ENCODE measurements at places on chromosomes 3 and 15.
A peak's percentile ranks its signal among the peaks of the same experiment; 100 is the strongest.

DNA sequence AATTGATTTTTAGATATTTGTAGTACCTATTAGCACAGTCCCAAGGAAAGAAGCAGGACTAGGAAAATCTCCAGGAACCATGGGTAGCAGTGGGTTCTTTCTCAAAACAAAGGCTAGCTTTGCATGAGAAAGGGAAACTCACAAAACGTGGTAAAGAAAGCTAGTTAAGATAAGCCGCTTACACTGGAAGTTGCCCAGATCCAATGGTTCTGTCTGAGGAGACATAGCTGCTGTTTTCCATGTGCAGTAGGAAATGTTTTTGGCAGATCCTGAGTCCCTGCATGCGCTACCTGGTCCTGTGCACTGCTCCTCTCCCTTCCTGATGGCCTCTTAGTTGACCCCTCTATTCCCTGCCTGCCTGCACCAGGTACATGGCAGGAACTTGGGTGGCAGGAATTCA is 60.4 kb downstream of the TFG start:
- DNase-seq: no peak

GRCh38 chr15:69920221-69920620 is 177.5 kb downstream of the TLE3 start:
- no peak for DNase-seq

- no peak for DNase-seq
These were observed 355.5 kb downstream of the TIGIT start for GRCh38 chr3:114649331-114649730.

DNA sequence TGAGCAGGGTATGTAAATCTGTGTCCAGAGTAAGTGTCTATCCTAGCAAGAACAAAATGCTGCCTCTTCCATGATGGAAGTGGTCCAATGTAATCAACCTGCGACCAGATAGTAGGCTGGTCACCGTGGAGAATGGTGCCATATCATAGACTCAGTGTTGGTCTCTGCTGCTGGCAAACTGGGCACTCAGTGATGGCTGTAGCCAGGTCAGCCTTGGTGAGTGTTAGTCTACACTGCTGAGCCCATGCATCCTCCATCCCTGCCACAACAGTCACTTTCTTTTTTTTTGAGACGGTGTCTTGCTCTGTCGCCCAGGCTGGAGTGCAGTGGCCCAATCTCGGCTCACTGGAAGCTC is 69.3 kb downstream of the CHRD start:
- no peak for DNase-seq

DNA sequence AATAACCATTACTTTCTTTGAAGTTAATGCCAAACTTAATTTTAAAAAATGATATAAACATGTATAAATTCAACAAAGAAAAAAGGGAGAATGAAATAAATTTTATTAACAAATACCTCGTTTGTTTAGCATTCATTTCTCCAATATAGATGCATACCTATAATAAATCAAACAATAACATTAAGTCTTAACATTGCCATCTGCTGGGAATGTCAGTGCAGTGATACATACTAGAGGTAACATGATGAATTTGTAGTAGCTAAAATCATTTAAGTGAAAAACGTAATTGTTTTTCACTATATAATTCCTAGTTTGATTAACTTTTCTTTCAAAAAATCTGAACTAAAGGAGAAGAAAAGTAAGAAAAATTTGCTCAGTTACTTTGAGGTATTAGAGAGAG is 340.2 kb upstream of the CBLB start:
- DNase-seq: no peak

DNA sequence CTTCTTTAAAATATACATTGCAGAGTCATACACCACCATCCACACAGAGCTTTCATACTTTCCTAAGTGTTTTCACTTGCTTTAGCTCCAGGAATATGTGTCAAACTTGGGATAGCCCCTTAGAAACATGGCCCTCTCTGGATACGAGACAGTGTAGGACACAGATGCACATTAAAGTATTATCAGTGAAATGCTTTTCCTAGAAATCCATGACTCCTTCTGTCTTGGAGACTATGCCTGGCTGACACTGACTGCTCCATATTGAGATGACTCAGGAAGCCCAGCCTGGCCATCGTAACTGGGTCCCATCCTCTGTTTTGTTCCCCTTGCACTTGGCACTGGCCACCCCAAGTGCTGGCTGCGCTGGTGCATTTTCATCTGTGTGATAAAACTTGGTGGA is 204.8 kb downstream of the PDZRN3 start:
- DNase-seq: no peak

DNA sequence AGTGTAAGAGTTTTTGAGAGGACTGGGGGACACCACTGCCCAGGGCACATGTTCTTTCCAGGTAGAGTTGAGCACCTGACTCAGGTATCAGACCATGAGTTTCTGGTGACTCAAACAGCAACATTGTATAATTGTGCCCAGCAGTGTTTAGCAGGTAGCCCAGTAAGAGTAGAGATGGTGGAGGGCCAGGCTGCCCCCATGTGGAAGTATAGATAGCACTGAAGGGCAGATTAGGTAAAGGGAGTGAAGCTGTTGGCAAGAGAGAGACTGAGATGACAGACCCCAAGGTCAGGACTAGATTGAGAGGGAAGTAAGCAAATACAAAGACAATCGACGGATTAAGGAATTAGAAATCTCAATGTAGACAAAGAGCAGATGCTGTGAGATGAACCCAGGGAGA is 74.6 kb downstream of the TRIM42 start:
- no peak for DNase-seq

- no peak for DNase-seq
These were observed 14.0 kb downstream of the PLCD1 start for GRCh38 chr3:38015485-38015884.

- no peak for DNase-seq
These were observed 24.9 kb upstream of the WNT5A start for GRCh38 chr3:55511895-55512570.

DNA sequence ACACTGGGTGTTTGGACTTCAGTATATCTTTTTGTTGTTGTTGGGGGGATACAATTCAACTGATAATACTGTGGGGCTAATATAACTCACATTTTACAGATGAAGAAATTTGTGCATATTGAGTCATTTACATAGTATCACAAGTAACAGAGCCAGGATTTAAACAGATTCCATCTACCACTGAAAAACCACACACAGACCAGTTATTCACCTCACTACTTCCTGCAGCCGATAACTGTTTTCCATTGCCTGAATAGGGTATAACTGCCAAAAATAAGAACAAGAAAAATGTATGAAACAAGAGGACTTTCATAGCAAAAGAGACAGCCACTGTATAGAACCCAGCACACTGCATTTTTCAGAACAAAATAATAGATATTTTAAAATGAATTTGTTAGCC is 215.8 kb upstream of the CNTN6 start:
- DNase-seq: no peak

GRCh38 chr15:39511916-39512260 is 69.0 kb upstream of the THBS1 start:
- DNase-seq: no peak

- DNase-seq: no peak
These were observed 662.9 kb downstream of the NLGN1 start for GRCh38 chr3:174060431-174060830.

GRCh38 chr15:64842096-64842939 is 603 bp downstream of the PLEKHO2 start:
- DNase-seq: no peak

DNA sequence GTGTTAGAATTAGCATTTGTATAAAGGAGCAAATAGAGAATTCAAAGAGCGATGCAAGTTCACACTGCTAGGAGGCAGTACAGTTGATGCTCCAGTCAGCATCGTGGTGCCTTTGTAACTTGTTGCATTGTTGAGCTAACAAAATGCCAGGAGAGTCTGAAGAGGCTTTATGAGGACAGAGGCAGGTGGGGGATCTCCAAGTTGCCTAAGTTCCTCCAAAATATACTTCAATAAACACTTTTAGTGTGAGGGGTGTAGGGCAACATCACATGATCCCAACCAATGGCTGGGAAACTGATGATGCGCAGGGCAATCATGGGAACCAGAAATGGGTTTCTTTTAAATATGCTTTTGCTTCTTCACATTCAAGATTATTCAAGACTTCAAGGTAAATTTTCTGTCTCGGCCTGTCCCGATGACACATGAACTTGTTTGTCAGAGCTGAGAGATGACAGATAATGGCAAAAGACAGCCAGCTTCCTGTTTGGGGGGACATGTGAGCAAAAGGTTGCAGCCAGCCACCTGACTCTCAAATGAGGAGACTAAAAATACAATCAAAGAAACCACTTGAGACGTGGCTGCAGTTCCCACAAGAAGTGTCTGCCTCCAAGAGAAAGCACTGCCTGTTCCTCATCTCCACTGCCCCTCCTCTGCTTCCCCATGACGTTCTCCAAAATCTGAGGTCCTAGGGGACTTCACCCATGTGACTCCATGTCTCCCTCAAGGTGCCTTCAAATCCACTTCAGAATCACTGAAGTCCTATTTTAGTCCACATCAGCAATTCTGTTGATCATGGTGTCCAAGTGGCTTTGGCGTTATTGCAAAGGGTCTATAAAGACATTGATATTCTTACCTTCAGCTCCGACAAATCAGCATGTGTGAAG is 39.3 kb downstream of the KLHL6 start:
- DNase-seq: peak; percentile 72

DNA sequence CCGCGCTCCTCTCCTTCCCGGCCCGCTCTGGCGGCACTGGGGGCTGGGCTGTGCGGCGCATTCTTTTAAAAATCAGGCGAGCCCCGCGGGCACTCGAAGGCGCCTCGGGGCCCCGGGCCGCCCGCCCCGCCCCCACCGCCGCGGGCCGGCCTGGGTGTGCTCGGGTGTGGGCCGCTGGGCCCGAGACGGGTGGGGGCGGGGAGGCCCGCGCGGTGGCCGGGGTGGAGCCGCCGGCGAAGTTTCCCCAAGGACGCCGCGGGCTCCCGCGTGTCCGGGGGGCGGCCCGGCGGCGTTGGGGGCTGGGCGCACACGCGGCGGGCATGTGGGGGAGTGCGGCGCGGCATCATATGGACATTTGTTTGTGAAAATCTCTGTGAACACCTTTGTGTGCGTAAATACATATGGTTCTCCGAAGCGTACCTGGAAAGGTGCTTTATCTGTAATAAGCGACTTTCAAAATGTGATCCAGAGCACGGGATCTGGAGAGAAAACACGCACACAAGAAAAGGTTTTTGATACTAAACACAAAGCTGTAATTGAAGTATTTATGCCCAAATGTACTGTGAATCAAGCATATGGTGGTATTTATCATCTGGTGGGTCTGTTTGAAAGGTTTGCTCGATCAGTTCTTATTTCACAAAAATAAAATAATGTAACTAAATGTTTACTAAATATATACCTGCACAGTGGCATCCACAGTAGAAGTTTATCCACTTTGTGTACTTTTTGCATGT is 612 bp upstream of the TBL1XR1 start:
- no peak for DNase-seq

DNA sequence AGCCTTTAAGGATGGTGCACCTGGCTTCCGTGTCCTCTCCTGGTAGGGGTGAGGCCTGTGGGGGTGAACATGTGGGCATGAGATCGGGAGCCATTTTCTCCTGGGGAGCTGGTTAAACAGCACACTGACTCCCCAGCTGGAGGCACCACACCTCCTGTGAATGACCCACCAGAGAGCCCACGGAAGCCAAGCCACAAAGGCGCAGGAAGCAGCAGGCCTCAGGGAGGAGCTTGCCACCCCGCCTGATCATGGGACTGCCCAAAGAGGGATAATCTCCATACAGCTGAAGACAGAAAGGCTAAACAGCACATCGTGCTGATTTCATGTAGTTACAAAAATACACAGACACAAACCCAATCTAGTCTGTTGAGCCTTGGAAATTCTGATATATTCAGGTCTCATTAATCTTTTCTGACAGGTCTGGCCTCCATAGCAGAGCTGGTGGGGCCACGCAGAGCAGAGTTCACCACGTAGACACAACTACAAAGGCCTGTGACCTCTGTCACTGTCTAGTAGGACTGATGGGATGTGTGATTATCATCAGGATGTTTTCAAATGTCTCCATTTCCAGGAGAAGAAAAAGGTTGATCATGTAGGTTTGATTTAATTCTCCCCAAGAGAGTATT is 75.2 kb downstream of the DUT start:
- DNase-seq: no peak

- DNase-seq: no peak
These were observed 11.6 kb downstream of the PLA1A start for GRCh38 chr3:119609301-119609700.

DNA sequence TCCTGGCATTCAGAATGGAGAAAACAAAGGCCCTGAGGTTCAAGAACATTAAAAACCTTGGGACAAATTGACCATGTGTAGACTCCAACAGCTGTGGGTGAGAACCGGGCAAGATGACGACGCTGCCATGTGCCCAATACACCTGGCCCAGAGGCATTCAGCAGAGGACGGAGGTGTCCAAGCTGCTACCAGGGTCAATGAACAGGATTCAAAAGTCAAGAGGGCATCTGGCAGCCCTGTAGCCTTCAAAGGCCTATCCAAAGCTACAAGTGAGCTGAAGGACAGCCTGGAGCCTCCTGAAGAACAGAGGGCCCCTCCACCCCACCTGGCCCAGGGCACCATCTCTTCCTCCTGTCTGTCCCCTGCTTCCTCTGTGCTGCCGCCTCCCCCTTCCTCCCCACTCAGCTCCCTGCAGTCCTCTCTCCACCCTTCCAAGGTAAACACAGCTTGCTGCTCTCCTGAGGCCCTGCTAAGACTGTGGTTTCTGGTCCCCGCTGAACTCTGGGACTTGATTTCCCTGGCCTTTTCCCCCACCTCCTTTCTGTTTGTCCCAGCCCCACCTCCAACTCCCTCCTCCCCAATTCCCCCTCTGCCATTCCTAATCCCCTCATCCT is 57.5 kb downstream of the HMCES start:
- no peak for DNase-seq

DNA sequence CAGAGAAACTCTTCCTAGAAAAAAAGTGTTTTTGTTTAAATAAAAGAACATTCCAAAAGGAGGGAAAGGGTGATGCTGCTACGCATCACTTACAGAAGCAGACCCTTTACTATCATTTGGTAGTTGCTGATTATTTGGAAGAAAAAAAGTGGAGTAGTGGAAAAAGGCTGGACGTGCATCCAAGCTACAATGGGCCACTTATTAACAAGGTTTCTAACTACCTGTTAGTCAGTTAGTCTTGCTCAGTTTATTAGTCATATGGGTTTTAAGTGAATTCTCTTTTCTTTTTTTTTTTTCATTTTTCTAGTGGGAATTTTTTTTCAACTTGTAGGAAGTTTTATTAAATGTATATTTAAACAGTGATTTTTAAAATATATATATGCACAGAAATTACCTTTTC is 866.0 kb downstream of the MCTP2 start:
- DNase-seq: no peak

GRCh38 chr3:42790714-42791229 is 13.5 kb downstream of the HIGD1A start:
- DNase-seq: no peak

DNA sequence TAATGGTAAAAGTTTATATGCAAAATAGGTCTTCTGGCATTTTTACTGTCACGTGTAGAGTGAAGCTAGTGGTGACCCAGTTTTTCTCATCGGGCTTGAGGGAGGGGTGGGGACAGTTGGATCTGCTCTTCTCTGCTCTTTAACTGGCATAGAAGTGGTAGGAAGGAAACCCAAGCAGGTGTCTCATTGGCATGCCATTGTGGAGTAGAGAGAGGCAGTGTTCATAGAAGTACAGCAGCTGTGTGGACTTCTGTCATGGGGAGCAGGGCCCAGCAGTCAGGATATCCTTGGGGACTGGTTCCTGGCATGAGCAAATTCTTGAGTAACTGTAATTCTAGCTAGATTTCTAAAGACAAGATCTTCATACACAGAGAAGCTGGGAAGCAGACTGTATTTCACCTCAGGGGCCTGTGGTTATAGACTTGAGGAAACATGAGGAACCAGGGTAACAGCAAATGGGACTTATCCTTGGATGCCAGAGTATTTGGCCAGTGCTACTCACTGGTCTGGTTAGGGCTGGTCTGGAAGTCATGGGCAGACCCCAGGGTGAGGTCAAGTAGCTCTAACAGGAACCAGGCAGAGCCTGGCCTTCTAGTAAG is 42.9 kb downstream of the CDIN1 start:
- no peak for DNase-seq

GRCh38 chr15:83854321-83854720 is 200.4 kb downstream of the ADAMTSL3 start:
- DNase-seq: no peak

Data from GM12864 (cell line).